Lung microvascular endothelial cell (primary cell): ENCODE measurements at places on chromosomes 7 and 10.

DNA sequence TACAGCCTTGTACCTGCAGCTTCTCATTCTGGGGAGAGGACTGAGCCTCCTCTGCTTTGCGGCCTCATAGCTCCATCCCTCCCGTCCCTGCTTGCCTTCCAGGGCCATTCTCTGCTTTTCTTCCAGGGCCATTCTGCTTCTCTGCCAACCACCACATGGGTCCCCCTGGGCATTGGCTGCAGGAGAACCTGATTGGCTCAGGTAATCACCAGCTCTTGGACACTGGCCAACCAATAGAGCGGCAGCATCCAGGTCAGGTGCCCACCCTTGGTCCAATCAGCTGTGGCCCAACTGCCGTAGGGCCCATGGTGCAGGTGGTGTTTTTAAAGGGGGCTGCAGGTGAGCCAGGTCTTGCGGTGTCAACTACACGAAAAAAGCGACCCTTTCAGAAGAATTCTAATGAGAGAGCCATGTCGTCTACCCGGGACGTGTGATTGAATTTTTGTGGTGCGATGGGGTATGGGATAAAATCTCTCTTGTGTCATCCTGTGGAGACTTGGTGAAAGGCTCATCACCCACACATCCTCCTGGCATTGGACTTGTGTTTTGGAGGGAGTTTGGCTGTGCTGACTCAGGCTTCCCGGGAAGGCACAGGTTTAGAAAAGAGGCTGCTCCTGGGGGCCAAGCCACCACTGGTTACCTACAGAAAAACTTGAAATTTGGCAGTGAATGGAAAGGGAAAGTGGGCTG is 46.0 kb upstream of the PODXL start:
- no peak for DNase-seq

- DNase-seq: no peak
These were observed 16.7 kb downstream of the TRIM56 start for GRCh38 chr7:101102026-101102425.

- no peak for DNase-seq
These were observed 103.2 kb upstream of the CTBP2 start for GRCh38 chr10:125263551-125263950.

GRCh38 chr7:98784216-98784785 is 85.5 kb downstream of the TMEM130 start:
- DNase-seq: no peak

- peak; percentile 71 for DNase-seq
These were observed 110.7 kb downstream of the RALA start for GRCh38 chr7:39733881-39734632.

GRCh38 chr10:30059209-30060107 is at the start of gene JCAD:
TSS of gene JCAD (minus strand) at chr10:30059586. CDS start at chr10:30047812, 11,774 bp downstream.
- peak; percentile 62 for DNase-seq

- DNase-seq: no peak
These were observed 328.0 kb upstream of the SMIM30 start for GRCh38 chr7:113446391-113446790.

DNA sequence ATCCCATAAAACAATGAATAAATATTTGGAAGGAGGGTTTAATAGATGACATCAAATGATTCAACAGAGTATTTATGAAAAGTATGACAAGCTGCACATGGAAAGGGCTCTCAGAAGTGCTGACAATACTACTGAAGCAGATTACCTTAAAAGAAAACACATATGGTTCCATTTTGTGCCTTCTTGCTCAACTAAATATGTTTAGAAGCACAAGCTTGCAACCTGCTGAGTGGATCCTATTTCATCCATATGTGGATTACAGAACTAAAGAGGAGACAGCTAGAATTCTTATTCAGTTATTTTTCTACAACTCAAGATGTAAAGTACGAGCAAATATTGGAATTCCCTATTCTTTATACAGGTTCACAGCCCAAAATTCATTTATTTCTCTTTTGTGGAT is 340.6 kb downstream of the TFEC start:
- no peak for DNase-seq

GRCh38 chr10:8187171-8187666 is 132.7 kb downstream of the GATA3 start:
- no peak for DNase-seq

DNA sequence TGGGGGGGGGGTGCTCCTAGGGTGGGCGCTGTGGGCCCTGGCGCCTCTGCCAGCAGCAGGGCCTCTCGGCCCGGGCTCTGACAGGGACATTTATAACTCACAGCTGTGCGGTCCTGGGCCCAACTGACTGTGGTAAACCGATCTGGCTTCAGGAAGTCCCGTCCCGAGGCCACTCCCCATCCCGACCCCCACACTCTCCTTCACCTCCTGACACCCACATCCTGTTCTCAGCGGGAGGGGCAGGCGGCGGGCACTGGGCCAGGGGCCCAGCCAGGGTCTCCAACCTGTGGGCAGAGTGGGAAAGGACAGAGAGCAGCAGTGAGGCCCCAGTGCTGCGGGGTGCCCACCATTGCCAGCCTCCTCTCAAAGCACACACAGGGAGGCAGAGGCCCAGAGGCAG is 69.1 kb downstream of the ZMIZ1 start:
- peak; percentile 43 for DNase-seq

- no peak for DNase-seq
These were observed 1016.4 kb upstream of the KCND2 start for GRCh38 chr7:119256446-119257131.

- DNase-seq: no peak
These were observed 12.3 kb upstream of the RBP3 start for GRCh38 chr10:47335906-47336305.

- DNase-seq: no peak
These were observed 440.0 kb downstream of the ANKRD7 start for GRCh38 chr7:118664498-118664897.

GRCh38 chr10:110897184-110897583 is 21.8 kb downstream of the BBIP1 start:
- no peak for DNase-seq

DNA sequence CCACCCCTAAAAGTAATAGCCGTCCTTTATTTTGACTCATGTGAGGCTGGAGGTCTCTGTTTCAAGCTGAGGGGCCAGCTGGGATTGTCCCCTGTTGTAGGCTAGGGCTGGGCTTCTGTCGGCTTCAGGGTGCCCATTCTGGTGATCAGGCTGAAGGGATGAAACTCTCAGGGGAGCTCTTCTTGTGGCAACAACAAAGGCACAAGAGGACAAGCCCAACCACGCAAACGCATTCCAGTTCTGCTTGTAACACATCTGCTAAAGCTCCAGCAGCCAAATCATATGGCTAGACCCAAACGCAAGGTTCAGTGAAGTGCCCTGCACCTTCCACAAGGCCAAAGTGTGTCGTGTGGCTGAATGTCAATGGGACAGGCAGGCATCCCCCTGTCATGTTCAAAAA is 405.7 kb downstream of the INHBA start:
- DNase-seq: no peak

- DNase-seq: peak; percentile 9
These were observed 91.3 kb upstream of the BET1 start for GRCh38 chr7:94095316-94096009.

GRCh38 chr7:79454361-79454960 is 994 bp upstream of the MAGI2 start:
- DNase-seq: peak; percentile 44

DNA sequence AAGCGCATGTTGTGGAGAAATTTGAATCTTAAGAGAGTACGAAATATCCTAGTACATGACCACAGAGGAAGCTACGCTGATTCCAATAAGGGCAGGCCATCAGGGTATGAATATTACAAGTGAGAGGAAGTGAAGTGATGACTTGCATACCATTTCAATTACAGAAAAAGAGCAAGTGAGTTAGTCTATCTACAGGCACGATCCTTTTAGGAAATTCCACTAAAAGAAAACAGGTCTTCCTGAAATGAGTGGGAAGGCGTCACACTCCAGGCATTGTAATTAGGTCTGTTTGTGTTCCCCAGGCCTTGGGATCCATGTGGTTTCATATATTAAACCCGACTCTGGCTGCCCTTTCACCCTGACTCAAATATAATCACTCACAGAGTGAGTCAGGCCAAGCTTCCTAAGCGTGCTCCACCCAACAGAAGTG is 152.5 kb downstream of the SEMA3A start:
- DNase-seq: peak; percentile 44

GRCh38 chr7:20799566-20800366 is 13.1 kb upstream of the SP8 start:
- DNase-seq: no peak

DNA sequence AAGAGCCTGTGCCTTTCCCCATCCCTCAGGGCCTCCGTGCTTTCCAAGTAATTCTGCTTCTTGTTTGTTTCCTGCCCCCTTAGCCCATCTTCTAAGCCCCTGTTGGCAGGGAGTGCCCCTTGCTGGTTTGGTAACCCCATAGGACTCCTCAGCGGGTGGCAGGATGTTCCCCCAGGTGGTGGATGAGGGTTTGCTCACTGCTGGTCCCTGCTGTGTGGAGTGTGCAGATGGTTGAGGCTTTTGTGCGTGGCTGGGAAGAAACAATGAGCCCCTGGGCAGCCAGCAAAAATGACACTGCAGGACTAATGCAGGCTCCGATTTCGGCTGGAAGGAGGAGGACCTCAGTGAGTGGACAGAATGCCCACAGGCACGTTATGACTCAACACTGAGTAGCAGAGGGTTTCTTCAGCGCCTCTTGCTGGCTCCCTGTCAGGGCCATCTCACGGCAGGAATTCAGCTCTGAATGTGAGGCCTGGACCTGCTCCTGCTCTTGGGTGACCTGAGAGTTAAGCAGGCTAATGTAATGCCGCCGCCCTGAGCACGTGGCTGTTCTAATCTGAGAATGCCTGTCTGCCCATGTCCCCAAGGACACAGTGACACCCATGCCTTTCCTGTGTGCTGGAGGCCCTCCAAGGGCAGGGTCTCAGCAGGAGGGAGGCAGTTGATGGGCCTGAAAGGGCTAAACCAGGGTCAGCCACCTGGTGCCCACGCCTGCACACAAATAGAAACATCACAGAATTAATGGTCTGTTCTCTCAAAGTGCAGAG is 16.6 kb downstream of the BAG3 start:
- DNase-seq: no peak

- DNase-seq: peak; percentile 88
These were observed 95.4 kb downstream of the FAM53B start for GRCh38 chr10:124648738-124649137.

GRCh38 chr7:157502701-157503111 is 165.9 kb downstream of the DNAJB6 start:
- DNase-seq: peak; percentile 98

GRCh38 chr7:99469381-99470065 is 3.2 kb upstream of the ZNF789 start:
- DNase-seq: peak; percentile 21

DNA sequence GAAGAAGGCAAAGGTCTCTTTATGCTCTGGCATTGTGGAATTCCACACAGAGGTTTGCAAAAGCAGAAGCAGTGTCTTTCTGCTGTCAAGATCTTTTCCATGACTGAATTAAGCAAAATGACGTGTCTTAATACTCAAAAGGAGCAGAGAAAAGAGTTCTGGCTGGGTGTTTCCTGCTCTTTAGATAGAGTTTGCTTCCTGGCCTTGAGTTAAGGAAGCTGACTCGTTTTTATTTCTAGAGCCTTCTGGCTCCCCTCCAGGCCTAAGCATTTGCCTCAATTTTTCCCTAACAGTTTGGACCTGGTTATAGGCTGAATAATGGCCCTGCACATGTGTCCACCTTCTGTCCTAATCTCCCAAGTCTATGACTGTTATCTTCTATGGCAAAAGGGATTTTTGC is 21.6 kb downstream of the TAS2R41 start:
- no peak for DNase-seq

GRCh38 chr7:16838891-16839290 is 34.1 kb upstream of the AGR2 start:
- no peak for DNase-seq

DNA sequence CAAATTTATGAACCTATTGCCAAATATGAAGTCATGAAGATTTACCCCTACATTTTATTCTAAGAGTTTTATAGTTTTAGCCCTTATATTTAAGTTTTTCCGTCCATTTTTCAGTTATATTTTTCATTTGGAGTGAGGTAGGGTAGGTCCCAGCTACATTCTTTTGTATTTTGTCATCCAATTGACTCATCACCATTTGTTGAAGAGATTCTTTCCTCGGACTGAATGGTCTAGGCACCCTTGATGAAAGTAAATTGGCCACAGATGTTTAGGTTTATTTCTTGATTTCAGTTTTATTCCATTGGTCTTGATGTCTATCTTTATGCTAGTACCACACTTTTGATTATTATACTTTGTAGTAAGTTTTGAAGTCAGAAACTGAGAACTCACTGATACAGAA is 22.7 kb downstream of the CYP2C19 start:
- no peak for DNase-seq

GRCh38 chr10:13659887-13660550 is 73.3 kb downstream of the PRPF18 start:
- peak; percentile 70 for DNase-seq

DNA sequence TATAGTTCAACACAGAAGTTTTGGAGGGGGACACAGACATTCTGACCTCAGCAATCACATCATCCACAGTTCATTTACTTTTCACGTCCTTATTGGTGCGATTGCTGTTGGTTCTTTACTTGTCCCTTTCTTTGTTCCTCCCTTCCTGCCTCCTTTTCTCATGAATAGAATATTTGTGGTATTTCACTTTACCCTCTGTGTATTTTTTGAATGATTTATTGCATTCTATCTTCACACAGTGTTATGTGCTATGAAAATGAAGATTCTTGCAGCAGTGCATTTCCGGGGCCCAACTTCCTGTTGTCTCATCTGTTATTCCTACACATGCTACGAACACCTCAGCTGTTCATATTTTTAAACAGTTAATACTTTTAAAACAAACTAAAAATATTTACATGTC is 179.6 kb downstream of the ZMYND11 start:
- no peak for DNase-seq

- DNase-seq: no peak
These were observed 37.1 kb downstream of the SKIDA1 start for GRCh38 chr10:21488246-21488956.

DNA sequence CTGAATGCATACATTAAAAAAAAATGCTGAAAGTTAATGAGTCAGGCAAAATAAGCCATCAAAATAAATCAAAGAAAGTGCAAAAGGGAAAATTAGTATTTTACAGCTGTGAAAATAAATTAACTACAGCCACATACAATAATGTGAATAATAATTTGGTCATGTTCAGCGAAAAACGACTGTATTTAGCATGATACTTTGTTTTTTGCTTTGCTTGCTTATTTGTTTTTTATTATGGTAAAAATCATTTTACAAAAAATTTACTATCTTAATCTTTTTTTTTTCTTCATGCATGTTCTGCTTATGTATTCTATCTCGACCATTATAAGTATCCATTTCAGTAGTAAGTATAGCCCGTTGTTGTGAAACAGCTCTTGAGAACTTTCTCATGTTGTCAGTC is 77.1 kb downstream of the RAB18 start:
- DNase-seq: no peak

DNA sequence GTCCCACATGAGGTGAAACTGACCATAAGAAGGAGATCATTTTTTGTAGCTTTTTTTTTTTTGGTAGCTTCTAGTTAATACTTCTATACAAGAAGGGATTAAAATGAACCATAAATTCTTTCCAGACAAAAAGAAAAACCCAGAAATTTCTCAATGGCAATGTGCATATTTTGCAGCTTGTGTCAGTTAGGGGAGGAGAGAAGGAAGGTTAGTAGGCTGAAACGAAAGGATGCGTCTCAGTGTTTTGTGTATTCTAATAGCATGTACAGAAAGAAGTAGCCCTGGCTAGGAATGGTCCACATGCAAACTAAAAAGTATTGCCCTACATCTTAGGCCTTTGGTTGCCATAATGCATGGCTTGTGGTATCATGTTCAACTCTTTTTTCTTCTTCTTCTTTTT is 90.6 kb downstream of the CACNB2 start:
- no peak for DNase-seq
